Cardiac muscle cell (in vitro differentiated cells and primary cell): ENCODE measurements at places on chromosomes 5 and 9. TPM values are rescaled to one million over a fixed set of nuclear protein-coding genes. Genes with fewer than 3 reads are reported as not detected.

Gene HARS2
- polyA plus RNA-seq: 33.6 and 39.9 TPM in 2 replicates

Gene ABO
- 0.12 TPM in 1 of 2 replicates, not detected in the other for polyA plus RNA-seq

Gene SLC36A3
- polyA plus RNA-seq: not detected in 2 replicates

Gene MCC
- polyA plus RNA-seq: 37.8 and 49.4 TPM in 2 replicates

Gene CFAP157
- polyA plus RNA-seq: 0.40 and 0.76 TPM in 2 replicates

Gene FCN2
- not detected in 2 replicates for polyA plus RNA-seq

Gene STING1
- 59.9 and 69.0 TPM in 2 replicates for polyA plus RNA-seq

Gene PDZD2
- polyA plus RNA-seq: 3.0 and 5.8 TPM in 2 replicates

Gene PGM5
- polyA plus RNA-seq: 16.8 and 26.4 TPM in 2 replicates

DNA sequence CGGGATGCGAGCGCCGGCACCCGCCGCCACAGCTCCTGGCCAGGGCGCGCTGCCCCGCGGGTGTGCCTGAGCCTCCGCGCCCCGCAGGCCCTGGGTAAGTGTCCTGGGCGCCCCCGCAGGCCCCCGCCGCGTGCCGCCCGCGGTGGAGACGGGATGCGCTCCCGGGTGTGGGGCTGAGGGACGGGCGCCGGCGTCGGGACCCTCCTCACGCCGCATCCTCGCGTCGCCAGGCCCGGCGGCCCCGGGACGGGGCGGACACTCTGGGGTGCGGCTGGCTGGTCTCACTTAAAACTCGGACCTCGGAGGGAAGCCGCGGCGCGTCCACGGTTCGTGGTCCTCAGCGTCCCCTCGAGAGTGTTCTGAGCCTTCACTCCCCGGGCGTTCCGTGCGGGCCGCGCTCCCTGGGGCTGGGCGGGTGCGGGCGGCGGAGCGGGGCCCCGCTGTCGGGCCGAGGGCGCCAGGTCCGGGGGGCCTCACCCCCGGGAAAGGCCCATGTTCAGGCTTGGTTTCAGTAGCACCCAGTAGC, 275 bp downstream of the AHRR start:
- no peak for DNase-seq
- peaks cover 65% of the 10 kb centered on the region for H3K27me3 ChIP-seq
- peak overlapping the region; percentile 34 for H3K4me3 ChIP-seq

DNA sequence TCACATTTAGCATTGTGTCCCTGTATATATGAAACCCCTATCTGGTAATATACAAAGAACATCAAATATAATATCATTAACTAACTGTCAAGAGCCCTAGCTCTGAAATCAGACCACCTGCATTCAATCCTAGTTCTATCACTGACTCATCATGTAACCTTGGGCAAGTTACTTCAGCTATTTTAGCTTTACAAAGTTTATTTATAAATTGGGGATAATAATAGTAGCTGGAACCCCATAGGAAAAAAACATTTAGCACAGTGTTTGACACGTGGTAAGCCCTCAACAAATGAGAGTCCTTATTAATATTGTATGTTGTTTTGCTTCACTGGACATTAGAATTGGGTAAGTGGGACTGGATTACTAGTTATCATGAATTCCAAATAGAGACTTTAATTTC, 157.5 kb downstream of the EBF1 start:
- H3K27me3 ChIP-seq: no peaks in the 10 kb centered on the region
- H3K4me3 ChIP-seq: no peak overlapping the region
- no peak overlapping the region for H3K27ac ChIP-seq
- no peak for DNase-seq
- no peaks in the 10 kb centered on the region for H3K36me3 ChIP-seq

- H3K4me1 ChIP-seq: no peaks in the 10 kb centered on the region
- H3K36me3 ChIP-seq: peaks cover 15% of the 10 kb centered on the region
- DNase-seq: peak; percentile 65
- no peaks in the 10 kb centered on the region for H3K27me3 ChIP-seq
Measured at GRCh38 chr5:126805063-126805462, 28.1 kb downstream of the LMNB1 start.

DNA sequence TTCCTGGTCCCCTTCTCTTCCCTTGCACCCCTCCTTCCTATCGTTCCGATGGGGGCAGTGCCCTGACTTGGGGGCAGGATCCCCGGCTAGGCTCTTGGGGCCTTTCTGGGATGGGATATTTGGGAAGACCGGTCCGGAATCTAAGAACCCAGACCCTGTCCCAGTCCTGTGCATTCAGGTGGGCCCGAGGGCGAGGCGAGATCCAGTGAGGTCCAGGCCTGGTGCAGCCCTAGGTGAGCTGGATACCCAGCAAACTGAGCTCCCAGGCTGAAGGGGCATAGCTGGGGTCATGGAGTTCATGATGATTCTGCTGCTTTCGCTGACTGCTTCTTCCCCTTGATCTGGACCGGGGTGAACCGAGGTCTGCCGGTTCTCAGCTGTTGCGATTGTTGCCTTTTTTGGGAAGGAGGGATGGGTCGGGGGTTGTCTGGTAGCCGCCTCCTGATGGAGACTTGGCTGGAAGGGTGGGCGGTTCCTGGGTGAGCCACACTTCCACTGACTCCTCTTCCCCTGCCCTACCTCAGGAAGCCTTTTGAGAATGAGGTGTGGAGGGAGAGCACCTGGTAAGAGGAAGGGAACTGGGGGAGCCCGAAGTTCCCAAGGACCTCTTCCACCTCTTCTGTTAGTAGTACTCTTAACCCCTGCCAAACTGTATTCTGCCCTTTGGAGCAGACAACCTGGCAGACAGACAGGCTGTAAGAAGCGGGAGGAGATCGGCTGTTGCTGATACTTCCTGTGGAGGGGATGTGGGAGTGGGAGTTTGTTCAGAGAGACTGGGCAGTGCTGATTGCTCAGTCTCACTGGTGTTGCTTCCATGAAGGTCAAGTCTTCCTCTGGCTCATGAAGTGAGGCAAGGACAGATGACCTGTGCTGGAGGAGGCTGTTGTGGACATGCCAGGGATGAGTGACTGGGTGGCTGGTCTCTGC, 1.0 kb downstream of the LRRC8A start:
- peak; percentile 58 for DNase-seq
- peaks cover 9% of the 10 kb centered on the region for H3K4me1 ChIP-seq
- peaks cover 3% of the 10 kb centered on the region for H3K36me3 ChIP-seq
- peak overlapping the region; percentile 92 for H3K27ac ChIP-seq

DNA sequence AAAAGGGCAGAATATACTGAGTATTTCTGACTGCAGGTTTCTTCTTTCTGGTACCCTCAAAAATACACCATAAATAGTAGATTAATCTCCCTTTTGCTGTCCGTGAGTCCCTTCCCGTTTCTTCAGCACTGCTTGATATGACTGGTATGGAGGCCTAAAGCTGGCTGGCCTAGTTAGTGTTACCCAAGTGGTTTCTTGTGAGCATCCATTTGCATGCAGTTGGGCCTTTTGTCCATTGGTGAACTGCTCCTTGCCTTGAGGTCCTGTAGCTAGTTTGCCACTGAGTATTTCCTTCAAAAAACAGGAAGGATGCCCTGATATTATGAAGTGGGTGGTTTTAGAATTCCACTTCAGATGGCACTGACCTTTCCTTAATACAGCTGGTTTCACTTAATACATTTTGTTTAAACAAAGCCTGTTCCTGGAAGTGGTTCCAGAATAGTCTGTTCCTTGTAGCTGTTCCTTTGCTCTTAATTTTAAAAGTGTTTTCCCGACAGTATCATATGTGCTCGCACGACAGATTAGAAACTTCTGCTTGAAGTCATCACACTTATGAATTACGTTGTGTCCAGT, 40.0 kb upstream of the ABL1 start:
- H3K27ac ChIP-seq: no peak overlapping the region
- H3K4me1 ChIP-seq: no peaks in the 10 kb centered on the region
- H3K27me3 ChIP-seq: no peaks in the 10 kb centered on the region
- no peaks in the 10 kb centered on the region for H3K36me3 ChIP-seq
- no peak for DNase-seq

DNA sequence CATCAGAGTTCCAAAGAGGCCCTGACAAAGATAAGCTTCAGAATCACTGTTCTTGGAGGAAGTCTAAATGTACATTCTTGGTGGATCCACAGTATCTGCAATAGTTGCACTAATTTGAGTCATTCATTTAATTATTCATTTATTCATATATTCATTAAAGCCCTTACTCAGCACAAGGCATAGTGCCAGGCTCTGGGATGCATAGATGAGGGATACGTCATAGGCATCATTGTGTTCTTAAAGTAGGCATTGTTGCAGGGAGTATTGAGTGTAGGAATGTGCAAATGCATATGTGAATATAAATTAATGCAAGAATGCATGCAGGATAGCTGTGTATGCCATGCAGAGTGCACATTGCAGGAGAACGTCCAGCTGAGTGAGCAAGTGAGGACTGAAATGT, 100.7 kb downstream of the DRD1 start:
- DNase-seq: no peak
- no peak overlapping the region for H3K4me3 ChIP-seq
- H3K36me3 ChIP-seq: no peaks in the 10 kb centered on the region
- H3K4me1 ChIP-seq: no peaks in the 10 kb centered on the region
- no peak overlapping the region for H3K27ac ChIP-seq

DNA sequence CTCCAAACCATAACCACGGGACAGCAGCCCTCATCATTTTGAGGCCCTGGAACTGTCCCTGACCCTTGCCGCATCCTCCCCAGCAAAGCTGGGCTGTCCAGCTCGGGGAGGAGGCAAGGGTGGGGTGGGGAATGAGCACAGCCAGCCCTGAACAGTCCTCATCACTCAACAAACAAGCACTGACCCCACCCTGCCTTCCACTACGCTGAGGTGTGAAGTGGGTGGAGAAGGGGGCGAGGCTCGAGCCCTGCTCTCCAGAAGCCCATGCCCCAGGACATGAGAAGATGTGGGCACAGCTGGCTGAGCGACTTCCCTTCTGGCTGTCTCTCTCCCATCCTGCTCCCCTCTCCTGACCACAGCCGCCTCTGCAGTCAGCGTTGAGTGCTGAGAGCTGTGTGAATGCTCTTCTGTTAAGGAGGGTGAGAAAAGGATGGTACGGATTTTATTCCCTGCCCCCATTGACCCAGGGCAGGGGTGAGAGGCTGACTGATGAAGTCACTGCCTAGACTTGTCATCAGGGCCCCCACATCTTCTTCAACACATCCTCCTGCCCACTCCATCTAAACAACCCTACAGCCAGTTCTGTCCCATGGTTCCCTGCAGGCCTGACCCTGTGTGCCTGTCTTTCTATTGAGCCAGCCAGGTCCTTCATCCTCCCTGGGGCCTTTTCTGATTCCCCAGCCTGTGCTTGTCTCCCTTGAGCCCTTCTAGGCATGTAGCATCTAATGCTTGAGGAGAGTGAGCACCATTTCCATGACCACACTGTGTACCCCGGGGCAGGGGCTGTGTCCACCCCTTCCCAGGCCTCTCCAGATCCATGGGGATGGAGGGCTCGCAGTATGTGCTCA, 276.0 kb downstream of the FSTL4 start:
- H3K27ac ChIP-seq: no peak overlapping the region
- H3K4me1 ChIP-seq: no peaks in the 10 kb centered on the region
- H3K36me3 ChIP-seq: no peaks in the 10 kb centered on the region
- DNase-seq: no peak
- H3K4me3 ChIP-seq: no peak overlapping the region
- no peaks in the 10 kb centered on the region for H3K27me3 ChIP-seq

GRCh38 chr9:29214154-29214689, 1640.9 kb upstream of the C9orf72 start:
- H3K27me3 ChIP-seq: peaks cover 87% of the 10 kb centered on the region
- H3K4me3 ChIP-seq: peak overlapping the region; percentile 39
- DNase-seq: peak; percentile 1

- H3K4me3 ChIP-seq: no peak overlapping the region
- H3K4me1 ChIP-seq: peaks cover 28% of the 10 kb centered on the region
- DNase-seq: no peak
- H3K27ac ChIP-seq: no peak overlapping the region
Measured at GRCh38 chr9:134211811-134212485, 47.6 kb upstream of the RNU6ATAC start.

DNA sequence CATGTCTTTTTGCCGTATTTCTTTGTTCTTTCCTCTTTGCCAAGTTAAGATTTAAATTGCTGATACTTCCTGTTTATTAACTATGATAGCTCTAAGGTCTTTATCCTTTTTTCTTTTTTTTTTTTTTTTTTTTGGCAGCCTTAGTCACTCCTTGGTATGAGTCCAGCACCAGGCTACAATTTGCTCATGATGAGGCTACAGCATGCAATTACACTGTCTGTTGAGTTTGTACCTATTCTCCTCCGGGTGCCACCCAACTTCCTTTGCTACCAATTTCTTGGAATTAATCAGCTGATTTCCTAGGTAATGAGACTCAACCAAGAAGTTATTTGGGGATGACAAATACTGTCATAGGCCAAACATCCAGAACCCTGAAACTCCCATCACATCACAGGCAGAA, 25.5 kb downstream of the ACTL7B start:
- H3K4me1 ChIP-seq: no peaks in the 10 kb centered on the region
- no peaks in the 10 kb centered on the region for H3K36me3 ChIP-seq
- DNase-seq: no peak
- H3K27ac ChIP-seq: no peak overlapping the region

- DNase-seq: peak; percentile 63
- peak overlapping the region; percentile 65 for H3K4me3 ChIP-seq
- peaks cover 5% of the 10 kb centered on the region for H3K4me1 ChIP-seq
Measured at GRCh38 chr5:127029581-127030258, 638 bp downstream of the MARCHF3 start.

GRCh38 chr5:147303976-147304375, 69.2 kb downstream of the STK32A start:
- no peak overlapping the region for H3K4me3 ChIP-seq
- no peaks in the 10 kb centered on the region for H3K4me1 ChIP-seq
- H3K36me3 ChIP-seq: no peaks in the 10 kb centered on the region
- peak; percentile 56 for DNase-seq
- no peak overlapping the region for H3K27ac ChIP-seq

DNA sequence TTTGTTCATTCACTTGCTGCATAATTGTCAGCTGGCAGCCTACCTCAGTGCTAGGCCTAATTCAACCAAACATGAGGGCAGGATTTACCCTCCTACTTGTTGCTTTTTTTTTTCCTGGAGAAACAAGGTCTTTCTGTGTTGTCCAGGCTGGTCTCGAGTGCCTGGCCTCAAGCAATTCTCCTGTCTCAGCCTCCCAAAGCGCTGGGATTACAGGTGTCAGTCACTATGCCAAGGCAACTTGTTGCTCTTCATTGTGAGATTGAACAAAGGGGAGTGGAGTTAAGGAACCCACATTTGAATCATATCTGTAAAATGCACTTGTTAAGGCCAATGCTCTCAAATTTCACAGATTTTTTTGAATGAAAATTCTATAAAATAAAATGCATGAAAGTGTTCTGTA, 380.5 kb downstream of the TMEM161B start:
- H3K27me3 ChIP-seq: no peaks in the 10 kb centered on the region
- H3K36me3 ChIP-seq: no peaks in the 10 kb centered on the region
- H3K4me3 ChIP-seq: no peak overlapping the region

- H3K27me3 ChIP-seq: no peaks in the 10 kb centered on the region
- H3K4me1 ChIP-seq: no peaks in the 10 kb centered on the region
- no peak overlapping the region for H3K4me3 ChIP-seq
- H3K27ac ChIP-seq: no peak overlapping the region
Measured at GRCh38 chr9:128206484-128206883, 3.3 kb downstream of the DNM1 start.

GRCh38 chr9:69093471-69094103, 58.0 kb downstream of the FXN start:
- no peaks in the 10 kb centered on the region for H3K4me1 ChIP-seq
- no peak overlapping the region for H3K27ac ChIP-seq
- DNase-seq: no peak
- no peaks in the 10 kb centered on the region for H3K27me3 ChIP-seq
